ENCODE measurements at places on chromosomes 11 and 22.

DNA sequence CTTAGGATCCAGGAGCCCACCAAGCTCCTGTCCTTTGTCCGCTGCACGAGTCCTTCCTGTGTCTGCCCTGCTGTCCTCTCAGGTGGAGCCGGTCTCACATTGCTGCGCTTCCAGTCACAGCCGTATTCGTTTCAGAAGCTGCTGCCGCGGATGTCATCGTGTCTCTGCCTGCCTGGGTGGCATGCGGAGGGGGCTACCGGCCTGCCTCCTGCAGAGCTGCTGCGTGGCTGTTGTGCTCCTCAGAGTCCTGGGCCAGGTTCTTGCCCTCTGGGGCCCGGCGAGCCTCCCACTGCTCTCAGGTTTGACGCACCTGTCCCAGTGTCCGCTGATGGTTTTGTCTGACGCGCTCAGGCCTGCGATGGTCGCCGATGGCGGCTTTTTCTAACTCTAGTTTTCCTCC is 254.2 kb downstream of the TBC1D22A start:
- no peak for DNase-seq

GRCh38 chr11:96067160-96067559 is 143.3 kb upstream of the MTMR2 start:
- no peak for DNase-seq

GRCh38 chr22:32426881-32427280 is 14.8 kb upstream of the RTCB start:
- no peak for DNase-seq

DNA sequence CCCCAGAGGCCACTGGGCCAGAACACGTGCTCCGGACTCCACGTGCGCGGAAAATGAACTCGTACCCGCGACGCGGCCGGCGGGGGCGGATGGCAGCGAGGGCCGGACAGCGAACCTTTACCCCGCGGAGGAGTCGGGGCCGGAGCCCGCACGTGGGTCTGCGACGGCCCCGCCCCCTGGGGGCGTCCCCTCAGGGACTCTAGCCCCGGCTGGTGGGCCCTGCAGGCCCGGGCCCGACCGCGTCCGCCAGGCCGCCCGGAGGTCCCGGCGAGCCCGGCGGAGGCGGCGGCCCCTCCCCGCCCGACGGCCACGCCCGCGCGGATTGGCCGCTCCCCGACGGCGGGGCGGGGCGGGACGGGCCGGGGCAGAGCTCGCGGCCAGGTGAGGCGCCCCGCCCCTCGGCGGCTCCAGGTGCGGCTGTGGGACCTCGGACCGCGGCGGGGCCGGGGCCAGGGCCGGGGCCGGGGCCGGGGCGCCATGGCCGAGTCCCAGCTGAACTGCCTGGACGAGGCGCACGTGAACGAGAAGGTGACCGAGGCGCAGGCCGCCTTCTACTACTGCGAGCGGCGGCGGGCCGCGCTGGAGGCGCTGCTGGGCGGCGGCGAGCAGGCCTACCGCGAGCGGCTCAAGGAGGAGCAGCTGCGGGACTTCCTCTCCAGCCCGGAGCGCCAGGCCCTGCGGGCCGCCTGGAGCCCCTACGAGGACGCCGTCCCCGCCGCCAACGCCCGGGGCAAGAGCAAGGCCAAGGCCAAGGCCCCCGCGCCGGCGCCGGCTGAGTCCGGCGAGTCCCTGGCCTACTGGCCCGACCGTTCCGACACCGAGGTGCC is at the start of gene FAM83F:
Gene FAM83F (plus strand): TSS at position 389 of the 827 bp plus-strand sequence. CDS start 89 bp downstream, at position 478.
- no peak for DNase-seq

DNA sequence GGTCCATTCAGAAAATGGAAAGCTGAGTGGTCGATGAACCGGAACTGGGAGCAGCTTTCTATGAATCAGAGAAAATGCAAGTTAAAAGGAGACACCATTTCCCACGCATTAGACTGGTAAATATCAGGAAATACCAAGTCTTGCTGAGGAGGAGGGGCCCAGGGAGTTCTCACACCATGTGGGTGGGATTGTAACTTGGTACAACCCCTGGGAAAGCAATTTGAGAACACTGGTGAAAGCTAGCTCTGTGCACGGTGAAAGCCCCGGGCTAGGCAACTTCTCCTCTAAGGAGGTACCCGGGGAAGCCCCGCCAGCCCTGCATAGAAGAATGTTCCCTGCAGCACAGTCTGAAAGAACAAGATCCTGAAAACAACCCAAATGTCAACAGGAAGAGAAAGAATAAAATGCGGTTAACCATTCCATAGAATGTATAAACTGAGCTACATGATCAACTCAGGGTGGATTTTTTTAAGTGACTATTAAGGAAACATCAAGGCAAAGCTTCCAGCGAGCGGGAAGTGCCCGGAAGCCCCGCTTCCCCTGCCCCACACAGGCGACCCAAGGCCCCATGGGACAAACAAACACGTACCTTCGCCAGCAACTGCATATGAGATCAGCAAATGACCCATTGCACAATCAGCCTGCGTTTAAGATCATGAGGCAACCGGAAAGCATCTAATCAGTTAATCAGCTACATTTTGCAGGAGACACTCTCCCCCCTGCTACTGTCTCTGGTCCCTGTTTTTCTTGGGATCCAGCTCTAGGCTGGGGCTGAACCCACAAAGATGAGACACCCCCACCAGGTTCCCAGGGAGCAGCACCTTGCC is 11.3 kb downstream of the SHANK2 start:
- no peak for DNase-seq

GRCh38 chr11:15651816-15652215 is 537.1 kb downstream of the INSC start:
- DNase-seq: no peak

GRCh38 chr11:62069986-62070919 is 53.6 kb upstream of the INCENP start:
- no peak for DNase-seq

- DNase-seq: no peak
Measured at GRCh38 chr11:123338997-123339752, 90.9 kb upstream of the GRAMD1B start.

All from uterus (tissue), 4 donors.